Activated T-helper 1 cell treated with anti-CD3 and anti-CD28 coated beads, Interleukin-12 subunit alpha, Interleukin-12 subunit beta, Interleukin-2, Interleukin-4 antibody, amounts not matched to agents 30 ng/mL and 10 ng/mL and 1 ng/mL, durations not matched to agents 14 hours and 24 hours and 36 hours (primary cell): ENCODE measurements at places on chromosomes 6 and 20. TPM values are rescaled to one million over a fixed set of nuclear protein-coding genes. Genes with fewer than 3 reads are reported as not detected.

DNA sequence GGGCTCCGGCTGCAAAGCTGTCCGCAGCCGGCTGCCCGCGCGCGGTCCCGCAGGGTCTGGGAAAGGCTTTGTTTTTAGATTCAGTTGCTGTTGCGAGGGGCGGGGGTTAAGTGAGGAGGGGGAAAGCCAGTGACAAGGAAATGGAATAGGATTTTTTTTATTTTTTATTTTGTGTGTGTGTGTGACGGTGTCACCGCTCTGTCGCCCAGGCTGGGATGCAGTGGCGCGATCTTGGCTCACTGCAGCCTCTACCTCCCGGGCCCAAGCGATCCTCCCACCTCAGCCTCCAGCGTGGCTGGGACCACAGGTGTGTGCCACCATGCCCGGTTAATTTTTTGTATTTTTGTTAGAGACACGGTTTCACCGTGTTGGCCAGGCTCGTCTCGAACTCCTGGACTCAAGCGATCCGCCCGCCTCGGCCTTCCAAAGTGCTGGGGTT is 615 bp upstream of the UBE2J1 start:
- H3K27ac ChIP-seq = peak overlapping the region; percentile 77
- no peaks in the 10 kb centered on the region for H3K27me3 ChIP-seq
- peaks cover 14% of the 10 kb centered on the region for H3K36me3 ChIP-seq
- H3K4me3 ChIP-seq = peak overlapping the region; percentile 76
- DNase-seq = no peak

The NHLRC1 gene
- 0.23 and 0.24 TPM in 2 replicates for total RNA-seq

GRCh38 chr6:165702669-165703068 is 39.6 kb upstream of the PDE10A start:
- H3K36me3 ChIP-seq = no peaks in the 10 kb centered on the region
- no peak for DNase-seq
- no peaks in the 10 kb centered on the region for H3K27me3 ChIP-seq
- no peak overlapping the region for H3K4me3 ChIP-seq
- no peak overlapping the region for H3K27ac ChIP-seq
- no peaks in the 10 kb centered on the region for H3K4me1 ChIP-seq

The PGC gene
- 0.60 TPM in 1 of 2 replicates, not detected in the other for total RNA-seq

- no peak overlapping the region for H3K27ac ChIP-seq
- H3K36me3 ChIP-seq = no peaks in the 10 kb centered on the region
- no peak overlapping the region for H3K4me3 ChIP-seq
- no peak for DNase-seq
- peaks cover 6% of the 10 kb centered on the region for H3K27me3 ChIP-seq
Measured at GRCh38 chr6:24543683-24544082, 48.9 kb downstream of the ALDH5A1 start.

The ABT1 gene
- total RNA-seq = 32.6 and 32.9 TPM in 2 replicates

- no peak overlapping the region for H3K4me3 ChIP-seq
- no peaks in the 10 kb centered on the region for H3K36me3 ChIP-seq
- no peak for DNase-seq
- no peaks in the 10 kb centered on the region for H3K27me3 ChIP-seq
Measured at GRCh38 chr6:49902856-49903255, 36.5 kb upstream of the CRISP1 start.

GRCh38 chr6:2507016-2507415 is 243.7 kb downstream of the MYLK4 start:
- H3K4me3 ChIP-seq = no peak overlapping the region
- H3K27ac ChIP-seq = no peak overlapping the region
- no peaks in the 10 kb centered on the region for H3K4me1 ChIP-seq

DNA sequence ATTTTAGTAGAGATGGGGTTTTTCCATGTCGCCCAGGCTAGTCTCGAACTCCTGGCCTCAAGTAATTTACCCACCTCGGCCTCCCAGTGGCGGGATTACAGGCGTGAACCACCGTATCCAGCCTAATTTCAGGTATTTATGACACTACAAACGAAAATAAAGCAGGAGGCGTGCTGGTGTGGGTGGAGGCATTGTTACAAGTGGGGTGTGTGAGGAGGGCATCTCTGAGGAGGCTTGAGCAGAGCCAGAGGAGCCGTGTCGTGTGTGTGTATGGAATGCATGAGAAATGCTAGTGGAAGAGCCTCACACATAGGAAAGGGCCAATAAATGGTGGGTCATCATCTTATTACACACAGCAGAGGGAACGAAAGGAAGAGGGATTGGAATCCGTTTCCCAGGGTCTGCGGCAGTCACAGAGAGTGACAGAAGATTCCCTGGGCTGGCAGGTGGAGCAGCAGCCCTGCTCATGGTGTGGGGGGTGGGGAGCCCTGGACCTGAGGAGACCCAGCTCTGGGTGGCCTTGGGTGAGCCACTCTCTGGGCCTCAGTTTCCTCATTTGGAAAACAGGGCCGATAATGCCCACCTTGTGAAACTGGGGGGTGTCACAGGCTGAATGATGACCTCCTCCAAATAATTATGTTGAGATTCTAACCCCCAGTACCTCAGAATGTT is 17.2 kb upstream of the PEDS1 start:
- peaks cover 18% of the 10 kb centered on the region for H3K27me3 ChIP-seq
- H3K4me1 ChIP-seq = peaks cover 15% of the 10 kb centered on the region
- no peak overlapping the region for H3K27ac ChIP-seq
- peaks cover 1% of the 10 kb centered on the region for H3K36me3 ChIP-seq
- no peak for DNase-seq
- no peak overlapping the region for H3K4me3 ChIP-seq

The OLIG3 gene
- not detected in 2 replicates for total RNA-seq

The CSTF1 gene
- total RNA-seq = 55.2 and 60.9 TPM in 2 replicates

The GNAS-AS1 gene
- total RNA-seq = 1.4 and 1.7 TPM in 2 replicates

DNA sequence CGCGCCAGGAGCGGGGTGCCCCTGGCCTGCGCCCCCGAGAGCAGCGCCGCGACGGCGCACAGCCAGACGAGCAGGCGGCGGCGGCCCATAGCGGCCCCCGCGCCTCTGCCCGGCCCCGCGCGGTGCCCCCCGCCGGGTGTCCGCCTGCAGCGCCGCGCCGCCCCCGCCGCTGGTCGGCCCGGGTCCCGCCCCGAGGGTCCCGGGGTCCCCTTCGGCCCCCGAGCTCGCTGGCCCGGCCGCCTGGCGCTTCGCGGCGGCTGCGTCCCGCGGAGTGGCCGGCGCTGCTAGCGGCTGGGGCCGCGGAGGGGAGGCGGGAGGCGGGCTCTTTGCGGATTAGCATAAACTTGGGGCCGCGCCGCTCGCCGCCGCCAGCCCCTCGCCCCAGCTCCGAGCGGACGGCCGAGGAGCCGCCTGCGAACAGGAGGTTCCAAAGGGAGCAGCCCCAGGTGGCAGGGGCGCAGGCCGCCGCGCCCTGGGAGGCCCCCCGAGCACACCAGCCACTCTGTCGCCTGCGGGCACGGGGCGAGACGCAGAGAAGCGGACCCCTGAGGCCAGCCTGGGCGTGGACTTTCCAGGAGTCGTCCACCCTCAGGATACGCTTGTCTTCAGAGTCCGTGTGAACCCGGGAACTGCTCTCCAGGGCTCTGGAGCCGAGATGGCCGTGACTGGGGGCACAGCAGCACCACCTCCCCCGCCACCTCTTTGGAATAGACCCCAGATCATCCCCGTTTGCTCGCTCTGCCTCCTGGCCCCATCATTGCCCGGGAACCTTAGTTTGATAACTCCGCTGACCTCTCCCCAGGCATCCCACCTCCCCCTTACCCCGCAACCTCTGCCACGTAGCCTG is at the start of gene EMILIN3:
Gene EMILIN3 (minus strand): TSS at position 273 of the 847 bp plus-strand sequence. CDS start 184 bp downstream, at position 89.
- H3K27me3 ChIP-seq = peaks cover 39% of the 10 kb centered on the region
- H3K27ac ChIP-seq = peak within 1 kb of the TSS; percentile 23
- H3K4me1 ChIP-seq = peaks cover 4% of the 10 kb centered on the region
- DNase-seq = no peak
- peak within 1 kb of the TSS; percentile 49 for H3K4me3 ChIP-seq

The L3MBTL1 gene
- total RNA-seq = 8.7 and 8.9 TPM in 2 replicates

The STK4 gene
- total RNA-seq = 149 and 155 TPM in 2 replicates

GRCh38 chr6:40845553-40845952 is 193.5 kb downstream of the UNC5CL start:
- H3K4me1 ChIP-seq = no peaks in the 10 kb centered on the region
- no peaks in the 10 kb centered on the region for H3K36me3 ChIP-seq
- peak; percentile 10 for DNase-seq
- no peak overlapping the region for H3K4me3 ChIP-seq
- peaks cover 30% of the 10 kb centered on the region for H3K27me3 ChIP-seq
- H3K27ac ChIP-seq = no peak overlapping the region

The ERVFRD-1 gene
- total RNA-seq = not detected in 2 replicates

DNA sequence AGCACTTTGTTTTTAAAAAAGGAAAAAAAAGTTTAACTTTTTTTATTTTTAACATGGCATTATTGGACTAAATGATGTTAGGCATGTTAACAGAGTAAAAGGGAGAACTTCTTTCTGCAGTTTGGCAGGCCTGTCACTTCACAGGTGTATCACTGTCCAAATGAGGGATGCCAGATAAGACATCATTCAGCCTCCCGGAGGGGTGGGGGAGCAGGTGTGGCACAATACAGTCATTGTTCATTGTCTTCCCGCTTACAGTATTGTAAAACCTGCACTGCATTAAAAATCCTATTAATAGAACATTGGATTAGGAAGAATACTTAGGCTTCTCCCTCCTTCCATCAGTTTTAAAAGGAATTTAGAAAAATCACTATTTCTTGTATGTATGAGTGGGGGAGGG is 80.7 kb downstream of the CARMIL1 start:
- no peaks in the 10 kb centered on the region for H3K4me1 ChIP-seq
- DNase-seq = no peak
- H3K4me3 ChIP-seq = no peak overlapping the region
- no peak overlapping the region for H3K27ac ChIP-seq
- H3K27me3 ChIP-seq = peaks cover 2% of the 10 kb centered on the region

DNA sequence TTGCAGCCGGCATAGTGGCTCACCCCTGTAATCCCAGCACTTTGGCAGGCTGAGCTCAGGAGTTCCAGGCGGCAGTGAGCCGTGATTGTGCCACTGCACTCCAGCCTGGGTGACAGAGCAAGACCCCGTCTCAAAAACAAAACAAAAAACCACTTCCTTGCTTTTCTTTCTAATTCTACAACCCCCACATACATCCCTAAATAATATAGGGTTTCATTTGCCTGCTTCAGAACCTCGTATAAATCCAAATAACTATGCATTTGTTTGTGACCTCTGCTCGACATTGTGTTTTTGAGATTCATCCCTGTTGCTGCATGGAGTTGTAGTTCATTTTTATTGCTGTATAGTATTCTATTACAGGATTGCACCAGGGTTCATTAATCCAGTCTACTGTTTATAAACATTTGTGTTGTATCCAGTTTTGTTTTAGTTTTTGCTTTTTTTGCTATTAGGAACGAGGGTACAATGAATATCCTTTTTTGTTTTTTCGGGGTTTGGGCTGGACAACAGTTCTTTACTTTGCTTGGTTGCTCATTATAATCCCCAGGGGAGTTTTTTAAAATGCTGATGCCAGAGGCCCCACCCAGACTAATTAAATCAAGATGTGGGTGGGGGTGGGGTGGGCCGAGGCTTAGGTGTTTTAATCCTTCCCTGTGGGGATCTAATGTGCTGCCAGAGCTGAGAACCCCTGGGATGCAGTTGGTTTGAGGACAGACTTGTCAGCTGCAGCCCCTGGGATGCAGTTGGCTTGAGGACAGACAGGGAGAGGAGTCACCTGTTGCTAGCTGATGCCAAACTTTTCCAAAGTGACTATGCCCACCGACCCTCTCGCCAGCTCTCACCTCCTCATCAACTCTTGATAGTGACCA is 2.4 kb upstream of the SNAI1 start:
- no peak overlapping the region for H3K27ac ChIP-seq
- no peaks in the 10 kb centered on the region for H3K36me3 ChIP-seq
- no peak overlapping the region for H3K4me3 ChIP-seq
- H3K27me3 ChIP-seq = peaks cover 26% of the 10 kb centered on the region

DNA sequence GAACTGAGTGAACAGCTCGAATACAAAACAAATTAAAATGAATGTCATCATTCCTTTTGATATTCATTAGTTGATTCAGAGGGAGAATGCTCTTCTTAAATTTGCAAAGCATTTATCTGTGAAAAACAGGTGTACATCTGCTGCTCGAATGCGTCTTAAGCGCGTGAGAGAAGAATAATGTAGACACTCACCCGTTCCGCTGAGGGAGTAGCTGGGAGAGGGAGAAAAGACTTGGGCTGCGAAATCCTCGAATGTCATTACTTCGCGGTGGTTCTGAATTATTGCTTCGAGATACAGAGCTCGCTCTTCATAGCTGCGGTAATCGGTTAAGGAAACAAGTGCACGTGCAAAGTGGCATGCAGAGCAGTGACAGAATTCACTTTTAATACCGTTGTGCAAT is 43.9 kb downstream of the INSM1 start:
- no peaks in the 10 kb centered on the region for H3K27me3 ChIP-seq
- H3K4me1 ChIP-seq = peaks cover 18% of the 10 kb centered on the region
- H3K4me3 ChIP-seq = peak overlapping the region; percentile 17
- H3K36me3 ChIP-seq = no peaks in the 10 kb centered on the region
- no peak for DNase-seq

GRCh38 chr6:12311106-12311505 is 20.9 kb downstream of the EDN1 start:
- H3K4me3 ChIP-seq = no peak overlapping the region
- DNase-seq = no peak
- peaks cover 4% of the 10 kb centered on the region for H3K27me3 ChIP-seq
- no peaks in the 10 kb centered on the region for H3K36me3 ChIP-seq
- no peak overlapping the region for H3K27ac ChIP-seq
- no peaks in the 10 kb centered on the region for H3K4me1 ChIP-seq

DNA sequence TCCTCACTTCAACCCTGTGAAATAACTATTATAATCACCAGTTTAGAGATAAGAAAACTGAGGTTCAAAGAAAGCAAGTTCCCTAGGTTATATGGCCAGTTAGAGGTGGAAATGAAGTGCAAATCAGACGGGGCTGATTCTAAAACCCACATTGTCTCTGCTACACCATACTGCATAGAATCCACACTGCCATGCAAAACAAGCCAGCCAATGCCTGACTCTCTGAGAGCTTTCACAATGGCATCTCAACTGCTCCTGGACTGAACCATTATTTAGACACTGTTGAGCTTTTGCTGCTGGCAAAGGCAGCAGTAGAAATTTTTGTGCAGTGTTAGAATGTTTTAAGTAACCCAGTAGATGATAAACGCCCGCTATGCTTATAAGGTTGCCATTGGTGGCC is 195.2 kb upstream of the CNR1 start:
- H3K4me1 ChIP-seq = no peaks in the 10 kb centered on the region
- H3K4me3 ChIP-seq = no peak overlapping the region
- no peaks in the 10 kb centered on the region for H3K36me3 ChIP-seq
- DNase-seq = no peak

DNA sequence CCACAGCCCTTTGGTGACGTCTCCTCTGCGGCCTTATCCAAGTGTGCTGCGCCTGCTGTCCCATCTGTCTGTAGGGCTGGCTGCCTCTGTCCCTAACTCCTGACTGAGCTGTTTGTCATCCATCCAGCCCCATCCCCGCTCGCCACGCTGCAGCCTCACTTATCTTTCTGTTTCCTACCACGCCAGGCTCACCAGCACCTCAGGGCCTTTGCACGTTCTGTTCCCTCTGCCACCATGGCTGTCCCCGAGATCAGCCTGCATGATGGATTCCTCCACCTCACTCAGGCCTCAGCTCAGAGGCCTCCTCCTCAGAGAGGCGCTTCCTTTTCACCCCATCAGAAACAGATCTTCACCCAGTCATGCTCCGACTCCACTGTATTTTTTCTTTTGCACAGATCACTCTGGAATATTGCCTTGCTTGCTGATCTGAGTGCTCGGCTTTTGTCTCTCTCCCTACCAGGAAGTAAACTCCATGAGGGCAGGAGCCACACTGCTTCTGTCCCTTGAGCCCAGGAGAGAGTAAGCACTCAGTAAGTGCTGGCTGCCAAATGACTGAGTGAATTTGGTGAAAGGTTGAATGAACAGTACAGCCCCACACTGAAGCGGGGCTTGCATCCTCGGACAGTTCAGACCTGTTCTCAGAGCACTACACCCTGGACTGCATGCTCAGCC is 34.5 kb downstream of the BPIFB1 start:
- no peaks in the 10 kb centered on the region for H3K4me1 ChIP-seq
- H3K36me3 ChIP-seq = no peaks in the 10 kb centered on the region
- no peak for DNase-seq
- H3K27me3 ChIP-seq = peaks cover 3% of the 10 kb centered on the region
- H3K4me3 ChIP-seq = no peak overlapping the region
